ENCODE measurements at places on chromosomes 7 and 10. TPM values are rescaled to one million over a fixed set of nuclear protein-coding genes. Genes with fewer than 3 reads are reported as not detected.

KAT6B gene
- total RNA-seq = 27.8 TPM

PRSS37 gene
- not detected for total RNA-seq

CYP3A7 gene
- not detected for total RNA-seq

PRDX3 gene
- total RNA-seq = 195 TPM

NKX6-2 gene
- not detected for total RNA-seq

ASB10 gene
- not detected for total RNA-seq

EVX1 gene
- not detected for total RNA-seq

HOXA4 gene
- total RNA-seq = 1.1 TPM

DNA sequence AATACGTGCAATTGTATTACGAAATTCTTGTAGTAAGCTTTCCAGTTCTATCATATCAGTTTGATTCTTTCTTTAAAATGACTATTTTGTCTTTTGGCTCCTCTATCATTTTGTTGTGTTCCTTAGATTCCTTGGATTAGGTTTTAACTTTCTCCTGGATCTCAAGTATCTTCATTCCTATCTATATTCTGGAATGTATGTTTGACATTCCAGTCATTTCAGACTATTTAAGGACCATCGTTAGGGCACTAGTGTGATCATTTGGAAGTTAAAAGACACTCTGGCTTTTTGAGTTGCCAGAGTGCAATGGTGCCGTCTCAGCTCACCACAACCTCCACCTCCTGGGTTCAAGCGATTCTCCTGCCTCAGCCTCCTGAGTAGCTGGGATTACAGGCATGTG is 45.7 kb upstream of the SFTPD start:
- DNase-seq = no peak

DNA sequence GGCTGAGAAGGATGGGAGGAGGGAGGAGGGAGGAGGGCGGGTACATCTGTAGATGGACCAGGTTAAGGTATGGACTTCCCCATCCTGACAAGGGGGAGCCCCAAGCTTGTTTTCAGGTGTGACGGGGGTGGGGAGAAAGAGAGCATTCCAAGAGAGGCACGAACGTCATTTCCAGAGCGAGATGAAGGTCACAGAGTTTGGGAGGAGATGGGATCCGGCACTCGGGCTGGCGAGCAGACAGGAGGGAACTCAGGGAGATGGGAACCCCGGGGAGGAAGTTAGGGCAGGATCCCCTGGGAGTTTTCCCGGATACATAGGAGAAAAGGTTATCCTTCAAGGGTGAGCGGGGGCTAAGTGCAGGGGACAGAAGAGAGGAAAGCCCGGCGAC is 118.8 kb downstream of the CUX1 start:
- no peak for DNase-seq

DNA sequence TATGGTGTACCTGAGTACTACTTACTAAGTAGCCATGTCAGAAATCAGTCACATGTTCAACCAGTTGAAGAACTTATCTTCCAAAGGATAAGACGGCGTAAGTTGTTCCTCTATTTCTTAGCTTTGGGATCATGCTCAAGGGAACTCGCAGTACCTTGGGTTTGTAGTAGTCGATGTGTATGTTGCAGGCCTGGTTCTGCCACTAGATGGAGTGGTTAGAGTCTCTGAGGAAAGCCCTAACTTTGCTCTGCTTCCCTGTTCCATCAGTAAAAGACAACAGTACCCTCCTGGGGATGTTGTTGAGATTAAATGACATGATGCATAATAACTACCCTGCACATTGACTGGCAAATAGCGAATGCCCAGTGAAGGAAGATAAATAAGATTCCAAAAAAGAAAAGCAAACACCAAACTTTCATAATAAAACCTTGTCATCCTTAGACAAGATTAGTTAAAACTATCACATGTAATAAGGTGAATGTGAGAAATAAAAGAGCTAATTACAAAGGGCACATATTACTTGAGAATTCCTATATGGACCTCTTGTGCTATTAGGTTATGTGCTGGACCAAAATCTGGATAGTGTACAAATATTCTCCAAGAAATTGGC is 165.9 kb downstream of the ABCA13 start:
- DNase-seq = peak; percentile 8

DNA sequence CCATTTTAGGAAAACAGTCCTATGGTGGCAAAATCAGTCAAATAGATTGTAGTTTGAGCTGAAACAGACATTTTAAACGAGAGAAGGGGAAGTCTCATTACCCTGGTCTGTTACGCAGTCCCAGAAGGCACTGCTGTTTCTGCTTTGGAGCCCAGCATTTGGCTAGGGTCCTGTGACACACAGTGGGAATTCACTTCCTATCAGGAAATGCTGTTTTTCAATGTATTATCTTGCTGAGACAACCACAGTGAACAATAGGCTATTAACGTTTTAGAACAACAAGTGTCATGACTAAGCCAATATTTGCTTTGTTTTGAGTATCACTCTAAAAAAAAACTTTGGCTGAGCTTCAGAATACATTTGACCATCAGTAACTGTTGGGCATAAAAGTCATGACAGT is 74.1 kb downstream of the ADD3 start:
- DNase-seq = no peak

- DNase-seq = no peak
Observed at GRCh38 chr7:135322571-135323340, 89.1 kb downstream of the STRA8 start.

DNA sequence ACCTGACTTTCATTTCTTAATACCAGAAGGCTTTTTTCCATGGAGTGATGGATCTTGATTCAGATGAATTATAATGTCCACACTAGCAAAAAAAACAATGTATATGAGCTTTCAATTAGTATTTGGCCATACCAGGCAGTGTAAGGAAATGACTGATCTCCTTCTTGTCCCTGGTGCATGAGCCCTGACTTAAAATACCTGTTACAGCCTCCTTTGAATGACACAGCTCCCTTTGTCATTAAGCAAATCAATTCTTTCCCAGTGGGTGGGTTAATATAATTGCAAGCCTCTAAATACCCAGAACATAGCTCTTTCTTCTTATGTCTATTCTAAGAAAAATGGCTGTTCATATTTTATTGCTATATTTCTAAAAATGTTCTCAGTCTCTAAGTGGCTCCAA is 164.7 kb downstream of the C1GALT1 start:
- no peak for DNase-seq

GRCh38 chr7:6648815-6649104 is 11.6 kb downstream of the ZNF316 start:
- no peak for DNase-seq

GRCh38 chr7:71148098-71148497 is 16.2 kb downstream of the GALNT17 start:
- no peak for DNase-seq

DNA sequence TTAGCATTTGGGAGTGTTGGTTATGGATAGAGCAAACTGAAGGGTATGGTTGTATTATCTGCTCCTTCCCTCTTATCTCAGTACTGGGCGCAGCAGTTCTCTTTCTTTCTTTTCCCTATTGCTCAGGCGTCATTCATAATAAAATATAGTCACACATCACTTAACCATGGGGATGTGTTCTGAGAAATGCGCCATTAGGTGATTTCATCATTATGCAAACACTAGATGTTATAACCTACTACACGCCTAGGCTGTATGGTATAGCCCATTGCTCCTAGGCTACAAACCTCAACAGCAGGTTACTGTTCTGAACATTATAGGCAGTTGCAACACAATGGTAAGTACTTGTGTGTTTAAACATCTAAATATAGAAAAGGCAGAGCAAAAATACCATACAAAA is 401.7 kb downstream of the EXOC4 start:
- no peak for DNase-seq

DNA sequence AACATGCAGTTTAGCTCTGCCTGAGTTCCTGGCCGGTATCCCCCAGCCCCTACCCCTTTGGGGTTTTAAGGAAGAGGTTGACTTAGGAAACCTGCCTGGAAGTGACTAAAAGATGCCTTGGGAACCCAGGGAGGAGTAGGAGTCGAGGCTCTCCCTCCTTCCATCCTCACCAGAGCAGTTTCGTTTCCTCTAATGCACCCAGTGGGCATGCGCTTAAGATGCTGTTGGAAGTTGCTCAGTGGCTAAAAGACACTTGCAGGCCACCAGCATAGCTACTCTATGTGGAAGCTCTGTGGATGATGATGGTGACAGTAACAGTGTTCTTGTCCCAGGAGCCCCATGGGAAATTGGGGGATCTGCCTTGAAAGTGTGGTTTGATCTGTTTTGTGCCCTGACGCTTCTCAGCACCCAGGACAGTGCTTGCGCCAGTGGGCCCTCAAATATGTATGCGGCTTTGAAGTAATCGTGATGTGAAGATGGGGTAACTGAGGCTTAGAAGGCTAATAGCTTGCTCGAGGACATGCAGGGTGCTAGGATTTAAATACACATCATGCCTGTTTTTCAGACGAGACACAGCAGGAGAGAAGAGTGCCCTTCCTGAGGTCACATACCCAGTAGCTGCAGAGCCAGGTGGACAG is 32.0 kb downstream of the TBATA start:
- DNase-seq = no peak

DNA sequence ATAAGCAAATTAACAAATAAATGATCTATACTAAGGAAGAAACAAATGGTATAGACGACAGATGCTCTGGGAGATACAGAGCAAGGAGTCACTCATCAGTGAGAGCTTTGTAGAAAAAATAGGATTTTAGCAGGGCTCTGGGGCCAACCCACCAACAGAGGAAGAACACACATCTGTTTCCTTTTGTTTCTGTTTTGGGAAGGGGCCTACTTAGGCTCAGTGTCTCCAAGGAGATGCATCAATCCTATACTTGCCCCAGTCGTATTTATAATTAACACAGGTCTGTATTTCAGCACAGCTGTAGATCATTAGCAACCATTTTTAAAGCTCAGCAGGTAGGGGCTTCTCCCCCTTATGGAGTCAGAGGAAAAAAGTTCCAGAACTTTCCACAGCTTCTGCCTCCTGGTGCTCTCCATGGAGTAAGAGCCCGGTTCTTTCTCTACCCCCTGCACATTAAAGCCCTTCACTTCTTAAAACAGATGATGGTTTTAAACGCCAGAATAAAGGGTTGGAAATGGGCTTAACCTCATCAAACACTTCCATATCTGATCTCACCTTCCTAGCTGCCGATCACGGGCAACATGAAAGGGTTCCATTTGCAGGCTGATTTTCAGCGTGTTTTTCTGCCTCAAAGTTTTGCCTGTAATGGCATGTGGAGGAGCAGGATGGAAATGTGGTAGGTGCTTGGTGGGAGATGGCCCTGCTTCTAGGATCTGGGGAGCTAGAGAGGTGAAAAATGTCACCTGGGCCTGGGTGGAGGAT is 291.7 kb downstream of the TCF7L2 start:
- DNase-seq = no peak
